ENCODE measurements at places on chromosomes 2 and 18.
A peak's percentile ranks its signal among the peaks of the same experiment; 100 is the strongest.

DNA sequence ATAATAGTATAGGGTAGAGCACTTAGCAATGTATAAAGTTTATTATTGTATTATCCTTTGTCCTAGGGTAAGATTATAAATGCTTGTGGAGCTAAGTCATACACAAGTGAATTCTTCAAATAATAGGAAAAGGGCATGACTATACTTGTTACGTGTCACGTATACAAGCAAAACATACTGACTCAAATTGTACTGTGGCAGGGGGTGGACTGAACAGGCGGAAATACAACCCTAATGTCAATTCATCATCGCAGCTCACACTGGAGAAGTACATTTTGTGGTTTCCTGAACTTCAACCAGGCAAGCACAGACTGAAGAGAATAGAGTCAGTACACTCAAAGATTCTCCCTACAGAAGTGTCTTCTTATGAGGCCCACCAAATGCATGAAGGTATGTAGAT lies 201.0 kb downstream of the MBD2 start:
- H3K27me3 ChIP-seq = no peaks in the 10 kb centered on the region
- peak overlapping the region; percentile 74 for H3K27ac ChIP-seq
- no peaks in the 10 kb centered on the region for H3K36me3 ChIP-seq
- peak; percentile 81 for DNase-seq
- H3K4me1 ChIP-seq = peaks cover 19% of the 10 kb centered on the region

DNA sequence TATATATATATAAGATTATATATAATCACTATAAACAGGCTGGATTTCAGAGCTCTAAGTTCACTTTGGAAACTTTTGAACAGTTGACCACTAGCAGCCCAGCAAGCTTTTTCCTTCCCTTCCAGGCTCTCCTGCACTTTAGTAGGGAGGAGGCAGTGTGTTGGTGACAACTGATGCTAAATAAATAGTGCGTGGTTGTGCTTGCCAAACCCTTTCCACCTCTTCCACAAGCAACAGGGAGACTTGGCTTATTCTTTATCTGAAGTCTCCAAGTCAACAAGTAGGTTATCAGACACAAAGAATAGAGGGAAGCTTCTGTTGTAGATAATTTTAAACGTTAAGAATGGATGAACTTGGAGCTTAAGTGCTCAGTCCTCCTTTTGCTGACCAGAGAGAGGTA lies 408.2 kb upstream of the HNRNPA3 start:
- no peaks in the 10 kb centered on the region for H3K36me3 ChIP-seq
- no peaks in the 10 kb centered on the region for H3K4me1 ChIP-seq
- DNase-seq = no peak
- H3K27me3 ChIP-seq = no peaks in the 10 kb centered on the region
- H3K4me3 ChIP-seq = no peak overlapping the region

DNA sequence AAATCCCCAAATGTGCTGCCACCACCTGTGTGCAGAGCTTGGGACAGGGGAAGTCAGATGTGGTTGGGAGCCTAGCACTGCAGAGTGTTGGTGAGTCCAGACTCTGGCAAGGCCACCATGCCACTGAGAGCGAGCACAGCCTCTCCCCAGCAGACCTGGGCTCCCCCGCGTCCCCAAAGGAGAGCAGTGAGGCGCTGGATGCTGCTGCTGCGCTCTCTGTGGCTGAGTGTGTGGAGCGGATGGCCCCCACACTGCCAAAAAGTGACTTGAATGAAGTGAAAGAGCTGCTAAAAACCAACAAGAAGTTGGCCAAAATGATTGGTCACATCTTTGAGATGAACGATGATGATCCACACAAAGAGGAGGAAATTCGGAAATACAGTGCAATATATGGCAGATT lies 10.7 kb downstream of the NAB1 start:
- no peak overlapping the region for H3K4me3 ChIP-seq
- no peak for DNase-seq
- peaks cover 3% of the 10 kb centered on the region for H3K4me1 ChIP-seq
- H3K36me3 ChIP-seq = peaks cover 5% of the 10 kb centered on the region
- no peak overlapping the region for H3K27ac ChIP-seq
- H3K27me3 ChIP-seq = no peaks in the 10 kb centered on the region

DNA sequence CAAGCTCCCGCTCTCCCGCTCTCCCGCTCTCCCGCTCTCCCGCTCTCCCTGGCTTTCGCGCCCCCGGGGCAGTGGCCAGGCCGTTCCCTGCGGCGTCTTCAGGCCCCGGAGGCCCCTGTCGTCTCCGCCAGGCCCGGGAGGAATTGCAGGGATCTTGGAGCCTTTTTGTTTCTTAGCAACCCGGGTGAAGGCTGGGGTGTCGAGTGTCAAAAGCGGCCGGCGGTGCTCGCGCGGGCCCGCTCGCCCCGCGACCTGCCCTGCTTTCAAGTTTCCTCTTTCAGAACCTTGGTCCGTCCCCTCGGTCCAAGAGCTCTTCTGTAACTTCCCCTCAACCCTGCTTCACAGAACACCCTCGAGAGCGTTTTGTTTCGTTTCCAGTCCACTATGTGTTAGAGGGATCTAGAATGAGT lies 1.4 kb downstream of the RNF138 start:
- H3K4me1 ChIP-seq = peaks cover 12% of the 10 kb centered on the region
- H3K36me3 ChIP-seq = no peaks in the 10 kb centered on the region
- H3K27ac ChIP-seq = peak overlapping the region; percentile 84
- H3K4me3 ChIP-seq = peak overlapping the region; percentile 62
- H3K27me3 ChIP-seq = no peaks in the 10 kb centered on the region

DNA sequence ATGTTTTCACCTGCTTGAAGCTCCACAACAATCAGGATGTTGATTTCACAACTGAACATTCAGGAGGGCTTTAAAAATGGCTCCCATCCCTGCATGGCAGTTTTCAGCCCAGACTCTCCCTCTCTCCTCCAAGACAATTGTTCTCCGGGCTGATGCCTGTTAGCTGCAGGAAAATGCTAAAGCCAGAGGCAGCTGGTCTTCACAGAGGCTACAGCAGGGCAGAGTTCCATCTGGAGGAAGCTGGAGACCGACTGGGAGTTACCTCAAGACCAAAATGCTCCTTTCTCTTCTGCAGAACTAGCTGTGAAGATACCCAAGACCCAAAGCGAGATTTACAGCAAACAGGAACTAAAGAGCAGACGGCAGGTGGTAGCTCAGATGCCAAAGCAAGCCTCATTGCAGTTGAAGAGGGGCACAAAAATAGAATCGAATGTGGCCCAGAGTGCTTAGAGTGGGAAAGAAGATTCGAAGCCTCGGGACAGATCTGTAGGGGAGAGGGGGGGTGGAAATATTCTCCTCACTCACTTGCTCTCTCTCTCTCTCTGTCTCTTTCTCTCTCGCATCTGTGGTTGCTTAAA lies 423.6 kb downstream of the ZNF521 start:
- H3K36me3 ChIP-seq = no peaks in the 10 kb centered on the region
- no peak for DNase-seq
- H3K27me3 ChIP-seq = no peaks in the 10 kb centered on the region
- no peak overlapping the region for H3K27ac ChIP-seq

- H3K4me1 ChIP-seq = peaks cover 22% of the 10 kb centered on the region
- H3K27me3 ChIP-seq = no peaks in the 10 kb centered on the region
These were observed 111.5 kb downstream of the MGAT5 start for GRCh38 chr2:134365356-134365755.

DNA sequence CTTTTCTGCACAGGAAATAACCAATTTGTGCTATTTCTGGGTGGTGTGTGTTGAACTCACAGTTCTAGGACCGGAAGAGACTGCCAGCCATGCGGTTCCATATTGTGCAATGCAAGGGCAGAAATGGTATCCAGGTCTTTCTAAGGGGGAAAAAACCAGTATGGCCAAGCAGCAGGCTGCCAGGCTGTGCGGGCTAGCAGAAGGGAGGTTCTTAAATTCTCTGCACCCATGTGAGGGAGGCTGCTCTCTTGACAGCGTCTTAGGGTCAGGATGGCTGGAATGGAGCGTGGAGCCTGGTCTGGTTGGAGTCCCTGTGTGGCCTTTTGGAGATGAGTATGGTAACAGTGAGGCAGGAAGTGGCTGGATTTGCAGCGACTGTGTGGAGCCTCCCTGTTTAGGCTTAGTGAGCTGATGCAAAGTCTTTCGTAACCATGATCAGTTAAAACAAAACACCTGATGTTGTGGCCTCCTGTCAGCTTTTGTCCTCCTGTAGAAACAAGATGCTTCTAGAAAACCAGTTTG lies 52.6 kb downstream of the NCK2 start:
- DNase-seq = no peak
- H3K27ac ChIP-seq = peak overlapping the region; percentile 89
- peaks cover 2% of the 10 kb centered on the region for H3K36me3 ChIP-seq
- H3K4me1 ChIP-seq = peaks cover 38% of the 10 kb centered on the region

GRCh38 chr2:31216734-31217133 lies 581 bp downstream of the CAPN14 start:
- no peaks in the 10 kb centered on the region for H3K36me3 ChIP-seq
- H3K4me3 ChIP-seq = no peak overlapping the region
- no peak for DNase-seq
- H3K27ac ChIP-seq = no peak overlapping the region

DNA sequence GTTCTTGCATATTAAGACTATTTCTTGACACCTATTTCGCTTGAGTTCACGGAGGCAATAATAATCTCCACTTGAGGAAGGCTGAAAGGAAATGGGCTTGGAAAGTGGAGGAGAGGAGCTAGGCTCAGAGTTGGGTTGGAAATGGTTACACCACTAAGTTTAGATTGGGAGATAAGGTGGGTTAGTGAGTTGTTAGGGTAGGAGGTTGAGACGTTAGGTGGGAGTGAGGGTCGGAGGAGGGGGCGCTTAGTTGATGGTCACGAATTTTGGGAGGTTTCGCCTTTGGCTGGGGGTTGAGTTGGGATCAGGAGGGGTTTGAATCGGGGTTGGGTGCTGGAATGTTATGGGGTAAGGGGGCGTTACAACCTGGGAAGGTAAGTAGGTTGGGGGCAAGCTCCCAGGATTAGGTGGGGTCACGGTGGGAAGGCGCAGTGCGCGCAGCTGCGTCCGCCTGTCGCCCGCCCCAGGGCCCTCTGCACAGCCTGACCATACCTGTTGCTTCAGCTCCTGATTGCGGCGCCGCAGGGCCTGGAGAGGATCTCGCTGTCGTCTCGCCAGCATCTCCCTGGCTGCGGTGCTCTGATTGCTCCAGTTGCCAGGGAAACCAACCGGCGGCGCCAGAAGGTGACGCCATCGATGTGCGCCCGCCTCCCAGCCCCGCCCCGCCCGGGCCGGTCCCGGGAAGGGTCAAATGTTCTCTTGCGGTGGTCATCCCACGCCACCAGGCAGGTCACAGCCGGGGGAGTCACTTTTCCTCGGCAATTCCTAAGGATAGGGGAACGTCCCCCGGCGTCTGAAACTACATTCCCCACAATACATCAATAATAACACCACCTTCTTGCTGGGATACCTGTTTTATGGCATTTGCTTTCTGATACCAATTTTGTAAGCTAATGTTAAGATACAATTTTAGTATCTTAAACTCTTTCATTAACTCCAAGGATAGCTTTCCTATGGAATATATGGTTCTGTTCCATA lies at the start of gene NPHP1:
Gene NPHP1, minus strand, starts transcription at position 606 of the 978 bp plus-strand sequence. Its CDS starts 45 bp downstream, at position 561.
- no peak for DNase-seq
- no peaks in the 10 kb centered on the region for H3K36me3 ChIP-seq
- no peaks in the 10 kb centered on the region for H3K27me3 ChIP-seq
- peaks cover 18% of the 10 kb centered on the region for H3K4me1 ChIP-seq
- H3K27ac ChIP-seq = peak within 1 kb of the TSS; percentile 78

- no peak overlapping the region for H3K4me3 ChIP-seq
- no peak for DNase-seq
- H3K27me3 ChIP-seq = no peaks in the 10 kb centered on the region
- H3K4me1 ChIP-seq = peaks cover 13% of the 10 kb centered on the region
- no peak overlapping the region for H3K27ac ChIP-seq
These were observed 30.0 kb downstream of the PMAIP1 start for GRCh38 chr18:59929621-59930295.

- H3K4me1 ChIP-seq = peaks cover 3% of the 10 kb centered on the region
- H3K27ac ChIP-seq = no peak overlapping the region
- no peak overlapping the region for H3K4me3 ChIP-seq
- H3K36me3 ChIP-seq = peaks cover 3% of the 10 kb centered on the region
- no peaks in the 10 kb centered on the region for H3K27me3 ChIP-seq
These were observed 27.9 kb downstream of the ACVR1 start for GRCh38 chr2:157848213-157848612.

DNA sequence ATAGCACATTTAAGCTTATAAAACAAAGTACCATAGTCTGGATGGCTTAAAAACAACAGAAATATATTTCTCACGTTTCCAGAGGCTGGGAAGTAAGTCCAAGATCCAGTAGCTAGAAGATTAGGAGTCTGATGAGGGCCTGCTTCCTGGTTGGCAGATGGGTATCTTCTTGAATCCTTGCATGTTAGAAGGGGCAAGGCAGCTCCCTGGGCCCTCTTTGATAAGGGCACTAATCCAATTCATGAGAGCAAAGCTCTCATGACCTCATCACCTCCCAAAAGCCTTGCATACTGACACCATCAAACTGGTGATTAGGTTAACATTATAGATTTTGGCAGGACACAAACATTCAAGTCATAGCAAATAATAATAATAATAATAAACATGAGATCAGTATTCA lies 146.4 kb downstream of the CCDC102B start:
- no peak overlapping the region for H3K4me3 ChIP-seq
- no peaks in the 10 kb centered on the region for H3K4me1 ChIP-seq
- no peaks in the 10 kb centered on the region for H3K27me3 ChIP-seq

GRCh38 chr2:65397122-65397521 lies 35.3 kb downstream of the SPRED2 start:
- H3K27ac ChIP-seq = no peak overlapping the region
- no peak overlapping the region for H3K4me3 ChIP-seq
- H3K36me3 ChIP-seq = no peaks in the 10 kb centered on the region
- H3K27me3 ChIP-seq = no peaks in the 10 kb centered on the region
- H3K4me1 ChIP-seq = peaks cover 32% of the 10 kb centered on the region

GRCh38 chr2:200968162-200968561 lies 4.7 kb upstream of the ORC2 start:
- H3K36me3 ChIP-seq = no peaks in the 10 kb centered on the region
- peaks cover 27% of the 10 kb centered on the region for H3K4me1 ChIP-seq
- peak overlapping the region; percentile 24 for H3K4me3 ChIP-seq
- no peaks in the 10 kb centered on the region for H3K27me3 ChIP-seq
- peak overlapping the region; percentile 73 for H3K27ac ChIP-seq

DNA sequence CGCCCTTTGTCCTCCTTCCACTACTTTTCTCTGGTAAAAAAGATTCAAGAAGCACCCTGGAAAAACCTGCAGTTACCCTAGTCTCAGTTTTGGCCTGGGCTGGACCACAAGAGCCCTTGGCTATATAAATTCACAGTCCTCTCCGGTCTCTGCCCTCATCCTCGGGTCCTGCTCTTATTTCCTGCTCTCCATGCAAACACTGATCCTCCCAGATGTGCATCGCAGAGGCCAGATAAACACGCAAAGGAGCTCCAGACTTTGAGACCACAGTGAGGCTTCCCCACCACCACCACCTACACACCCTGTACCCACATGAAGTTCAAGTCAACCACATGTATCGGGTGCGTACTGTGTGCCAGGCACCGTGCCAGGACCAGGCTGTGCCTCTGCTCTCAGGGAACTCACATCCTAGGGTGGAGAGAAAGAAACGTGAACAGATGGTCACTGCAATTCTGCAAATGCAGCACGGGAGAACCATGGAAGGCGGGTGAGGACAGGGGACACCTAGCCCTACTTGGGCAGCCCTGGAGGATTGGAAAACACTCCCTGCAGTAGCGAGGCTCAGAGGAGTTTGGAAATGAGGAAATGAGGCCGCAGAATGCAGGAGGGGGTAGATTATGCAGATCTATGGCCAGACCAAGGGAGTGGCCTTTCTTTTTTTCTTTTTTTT lies 7.4 kb downstream of the CTDSP1 start:
- peak overlapping the region; percentile 8 for H3K27ac ChIP-seq
- DNase-seq = no peak
- H3K4me3 ChIP-seq = peak overlapping the region; percentile 18
- peaks cover 12% of the 10 kb centered on the region for H3K36me3 ChIP-seq
